ENCODE measurements at places on chromosomes 4 and X. TPM values are rescaled to one million over a fixed set of nuclear protein-coding genes. Genes with fewer than 3 reads are reported as not detected.

GABRE gene
- 4.0 TPM for total RNA-seq

SORCS2 gene
- total RNA-seq, result 16.4 TPM

ELMOD2 gene
- 13.1 TPM for total RNA-seq

CITED1 gene
- not detected for total RNA-seq

DNA sequence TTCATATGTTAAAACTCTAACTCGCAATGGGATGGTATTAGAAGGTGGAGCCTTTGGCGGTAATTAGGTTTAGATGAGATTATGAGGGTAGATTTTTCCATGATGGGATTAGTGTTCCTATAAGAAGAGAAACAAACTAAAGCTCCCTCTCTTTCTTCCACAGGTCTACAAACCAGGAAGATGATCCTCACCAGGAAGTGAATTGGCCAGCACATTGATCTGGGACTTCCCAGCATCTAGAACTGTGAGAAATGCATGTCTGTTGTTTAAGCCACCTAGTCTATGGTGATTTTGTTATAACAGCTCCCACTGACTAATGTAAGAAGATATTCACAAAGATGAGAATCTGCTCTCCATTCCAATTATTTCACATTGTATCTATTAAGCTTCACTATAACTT is 2266.9 kb downstream of the PCDH7 start:
- DNase-seq, result no peak

DNA sequence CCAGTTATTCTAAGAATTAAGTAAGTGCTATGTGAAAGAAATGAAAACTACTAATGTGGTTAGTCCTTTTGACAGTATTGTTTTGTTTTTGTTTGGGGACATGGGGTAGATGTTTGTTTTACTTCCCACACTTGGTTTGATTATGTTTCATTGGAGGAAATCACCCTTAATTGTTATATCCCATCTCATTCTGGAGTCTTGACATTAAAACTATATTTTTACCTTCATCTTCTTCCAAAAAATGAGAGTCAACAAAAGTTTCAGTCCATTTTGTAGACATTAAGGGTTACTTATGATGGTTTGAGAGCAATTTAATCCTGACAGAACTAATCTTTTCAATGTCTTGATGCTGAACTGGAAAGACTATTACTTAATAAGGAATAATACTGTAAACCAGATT is 108.7 kb downstream of the GPC3 start:
- DNase-seq, result no peak

GRCh38 chr4:156251373-156252065 is 297.9 kb upstream of the CTSO start:
- no peak for DNase-seq

- no peak for DNase-seq
These were observed 2.8 kb downstream of the FIP1L1 start for GRCh38 chr4:53380221-53380620.

DNA sequence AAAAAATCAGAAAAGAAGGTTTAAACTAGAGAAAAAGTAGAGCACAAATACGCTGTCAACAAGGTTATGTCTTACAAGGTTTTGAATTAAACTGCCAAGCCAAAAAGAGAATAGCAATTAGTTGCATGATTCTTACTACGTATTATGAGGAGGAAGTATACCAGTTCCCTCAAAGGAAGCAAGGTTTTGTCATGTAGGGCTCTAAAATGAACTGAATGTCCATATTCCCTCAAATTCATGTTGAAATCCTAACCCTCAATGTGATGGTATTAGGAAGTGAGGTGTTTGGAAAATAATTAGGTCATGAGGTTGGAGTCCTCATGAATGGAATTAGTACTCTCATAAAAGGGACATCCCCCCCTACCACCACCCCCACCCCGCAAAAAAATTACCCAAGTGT is 201.0 kb downstream of the FBXW7 start:
- DNase-seq, result no peak

- no peak for DNase-seq
These were observed 6.8 kb upstream of the HTRA3 start for GRCh38 chr4:8262637-8263322.

DNA sequence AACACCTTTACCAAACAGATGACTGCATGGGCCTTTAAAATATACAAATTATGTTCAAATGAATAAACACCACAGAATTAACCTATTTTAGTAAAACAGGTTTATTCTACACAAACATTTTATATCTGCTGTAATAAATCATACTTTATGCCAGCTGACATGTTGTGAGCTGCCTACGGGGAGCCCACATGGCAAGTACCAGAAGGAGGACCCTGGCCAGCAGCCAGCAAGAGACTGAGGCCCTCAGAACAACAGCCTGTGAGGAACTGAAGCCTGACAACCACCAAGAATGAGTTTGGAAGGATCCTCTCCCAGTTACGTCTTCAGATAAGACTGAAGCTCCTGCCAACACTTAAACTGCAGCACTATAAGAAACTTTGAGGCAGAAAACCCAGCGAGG is 377.0 kb downstream of the PDGFC start:
- no peak for DNase-seq

GRCh38 chr4:147780137-147780777 is 48.4 kb downstream of the ARHGAP10 start:
- no peak for DNase-seq

- DNase-seq, result no peak
These were observed 5.9 kb downstream of the CCDC120 start for GRCh38 chrX:49064735-49065134.

GRCh38 chr4:12118651-12119213 is 690.0 kb upstream of the HS3ST1 start:
- no peak for DNase-seq

DNA sequence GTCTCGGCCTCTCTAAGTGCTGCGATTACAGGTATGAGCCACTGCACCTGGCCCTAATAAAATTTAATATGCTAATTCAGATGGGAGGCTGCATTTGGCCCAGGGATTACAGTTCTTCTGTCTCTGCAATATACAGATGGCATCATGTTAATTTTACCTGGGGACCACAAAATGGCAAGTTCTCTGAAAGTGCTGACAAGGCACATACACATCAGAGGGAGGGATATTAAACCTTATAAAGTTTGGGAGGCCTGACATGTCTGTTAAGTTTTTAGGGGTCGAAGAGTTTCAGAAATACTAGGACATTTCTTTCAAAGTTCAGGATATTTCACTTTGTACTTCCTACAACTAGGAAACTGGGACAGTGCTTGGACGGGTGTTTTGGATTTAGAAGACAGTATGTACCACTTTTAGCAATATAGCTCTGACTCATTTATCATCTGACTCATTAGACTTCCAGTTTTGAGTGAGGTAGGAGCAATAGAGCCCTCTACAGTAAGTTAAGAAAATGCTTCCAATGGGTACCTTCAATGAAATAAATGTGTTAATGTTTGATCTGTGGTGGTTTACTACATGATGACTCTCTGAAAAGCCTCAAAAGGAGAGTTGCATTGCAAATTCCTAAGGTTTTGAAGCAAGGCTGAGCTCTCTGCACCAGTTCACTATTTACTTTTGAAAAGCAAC is 981.0 kb upstream of the HS3ST1 start:
- peak; percentile 70 for DNase-seq

DNA sequence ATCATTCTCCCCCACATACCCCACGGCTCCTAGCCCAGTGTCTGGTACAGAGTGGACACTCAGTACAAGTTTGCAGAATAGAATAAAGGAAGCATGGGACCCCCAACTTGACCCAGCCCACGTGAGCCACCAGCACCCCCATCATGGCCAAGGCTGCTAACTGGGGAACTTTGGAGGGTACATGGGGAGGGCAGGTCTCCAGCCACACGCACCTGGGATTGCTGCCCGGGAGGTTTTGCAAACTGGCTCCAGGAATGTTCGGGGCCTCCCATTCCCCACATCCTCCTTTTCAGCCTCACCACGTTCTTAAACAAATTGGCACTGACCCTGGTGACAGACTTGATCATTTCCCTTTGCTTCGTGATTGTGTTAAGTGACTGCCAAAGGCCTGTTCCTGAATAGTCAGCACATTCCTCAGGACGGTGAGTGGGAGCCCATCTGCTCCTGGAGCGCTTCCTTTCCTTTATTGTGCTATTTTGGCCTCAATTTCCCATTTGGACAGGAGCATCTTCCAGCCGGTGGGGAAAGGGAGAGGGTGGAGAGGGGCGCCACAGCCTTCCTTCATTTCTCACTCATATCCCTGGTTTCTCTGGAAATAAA is 18.7 kb upstream of the XPNPEP2 start:
- no peak for DNase-seq

DNA sequence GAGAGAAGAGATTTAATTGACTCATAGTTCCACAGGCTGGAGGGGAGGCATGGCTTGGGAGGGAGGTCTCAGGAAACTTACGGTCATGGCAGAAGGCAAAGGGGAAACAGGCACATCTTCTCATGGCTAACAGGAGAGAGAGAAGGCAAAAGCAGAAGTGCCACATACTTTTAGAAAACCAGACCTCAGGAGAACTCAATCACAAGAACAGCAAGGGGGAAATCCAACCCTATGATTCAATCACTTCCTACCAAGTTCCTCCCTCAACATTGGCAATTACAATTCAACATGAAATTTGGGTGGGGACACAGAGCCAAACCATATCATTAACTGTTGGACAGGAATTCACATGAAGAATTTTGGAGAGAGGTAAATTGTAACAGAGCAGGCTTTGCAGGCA is 485.3 kb upstream of the PITX2 start:
- no peak for DNase-seq

- no peak for DNase-seq
These were observed 5.9 kb upstream of the C4orf17 start for GRCh38 chr4:99504804-99505502.

GRCh38 chrX:72081605-72082320 is 50.0 kb downstream of the RTL5 start:
- no peak for DNase-seq

- DNase-seq, result no peak
These were observed 230.7 kb downstream of the AFAP1 start for GRCh38 chr4:7708981-7709380.

DNA sequence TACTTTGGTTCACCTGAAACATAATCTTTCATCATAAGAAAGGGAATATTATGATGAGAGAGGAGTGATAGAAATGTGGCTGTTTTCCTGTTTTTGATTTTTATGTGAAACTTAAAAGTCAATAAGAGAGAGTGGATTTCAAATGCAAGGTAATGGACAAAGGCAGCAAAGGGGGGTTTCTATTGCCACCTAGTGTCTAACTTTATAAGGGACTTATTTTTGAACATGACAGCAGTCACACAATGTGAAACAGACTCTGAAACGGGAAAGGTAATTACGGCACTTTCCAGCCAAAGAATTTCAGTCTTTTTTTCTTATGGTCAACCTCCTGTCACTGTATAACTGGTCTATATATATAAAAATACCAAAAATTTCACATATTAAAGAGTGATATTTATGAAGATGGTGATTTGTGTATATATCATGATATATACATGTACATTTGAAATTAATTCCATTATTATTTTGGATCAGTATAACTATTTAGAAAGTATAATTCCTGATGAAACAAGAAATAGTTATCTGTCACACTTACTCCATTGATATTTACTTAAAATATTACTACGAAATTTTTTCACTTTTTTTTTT is 127.1 kb downstream of the FBXO8 start:
- peak; percentile 30 for DNase-seq

DNA sequence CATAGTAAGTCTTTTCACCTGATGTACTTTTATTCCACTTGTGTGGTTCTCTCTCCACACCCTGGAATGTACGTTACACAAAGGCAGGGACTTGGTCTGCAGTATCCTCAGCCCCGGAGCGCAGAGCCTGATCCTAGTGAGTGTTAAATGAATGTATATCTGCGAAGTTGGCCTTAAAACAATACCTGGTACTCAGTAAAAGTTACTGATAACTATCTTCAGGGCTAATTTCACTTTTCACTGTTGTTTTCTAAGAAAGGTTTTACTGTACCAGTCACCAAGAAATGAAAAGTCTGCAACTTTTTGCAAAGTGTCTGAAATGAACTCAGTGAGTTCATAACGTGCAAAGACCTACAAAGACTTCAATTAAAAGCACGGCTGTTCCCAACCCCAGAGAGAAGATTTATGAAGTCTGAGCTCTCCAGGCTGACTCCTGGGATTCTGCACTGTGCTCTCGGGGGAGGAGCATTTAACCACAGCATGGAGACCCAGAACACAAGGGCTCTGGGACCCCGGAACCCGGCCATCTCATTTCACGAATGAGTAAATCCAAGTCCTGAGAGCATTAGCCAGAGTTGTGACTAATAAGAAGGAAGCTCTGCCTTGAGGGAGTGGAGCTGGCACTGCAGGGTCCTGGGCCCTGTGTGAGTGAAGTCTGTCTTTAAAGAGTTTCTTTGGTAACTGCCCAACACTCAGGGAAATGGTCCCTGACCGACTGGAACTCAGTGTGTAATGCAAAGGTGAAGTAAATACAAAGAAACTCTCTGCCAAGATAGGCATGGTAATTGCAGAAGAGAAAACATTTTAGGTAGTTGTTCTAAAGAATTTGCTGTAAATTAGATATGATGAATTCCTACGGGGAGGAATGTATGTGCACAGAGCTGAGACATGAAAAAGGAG is 165.8 kb downstream of the NSUN7 start:
- peak; percentile 16 for DNase-seq

DNA sequence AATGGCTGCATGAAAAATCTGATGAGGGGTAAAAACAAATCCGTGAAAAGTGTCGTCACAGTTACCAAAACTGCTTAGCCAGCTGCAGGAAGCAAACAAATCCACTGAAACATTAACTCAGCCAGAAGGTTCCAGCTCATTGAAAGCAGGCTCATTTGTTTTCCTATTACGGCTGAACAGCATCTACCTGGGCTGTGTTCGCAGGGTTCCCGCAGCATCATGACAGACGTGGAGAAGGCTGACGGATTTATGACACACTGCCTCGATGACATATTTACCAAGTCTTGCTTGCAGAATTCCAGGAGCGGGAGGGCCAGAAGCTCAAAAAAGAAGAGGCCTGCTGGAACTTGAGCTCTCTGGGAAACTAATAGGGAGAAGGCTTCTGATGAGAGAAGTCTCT is 781.1 kb downstream of the RAB28 start:
- DNase-seq, result no peak

DNA sequence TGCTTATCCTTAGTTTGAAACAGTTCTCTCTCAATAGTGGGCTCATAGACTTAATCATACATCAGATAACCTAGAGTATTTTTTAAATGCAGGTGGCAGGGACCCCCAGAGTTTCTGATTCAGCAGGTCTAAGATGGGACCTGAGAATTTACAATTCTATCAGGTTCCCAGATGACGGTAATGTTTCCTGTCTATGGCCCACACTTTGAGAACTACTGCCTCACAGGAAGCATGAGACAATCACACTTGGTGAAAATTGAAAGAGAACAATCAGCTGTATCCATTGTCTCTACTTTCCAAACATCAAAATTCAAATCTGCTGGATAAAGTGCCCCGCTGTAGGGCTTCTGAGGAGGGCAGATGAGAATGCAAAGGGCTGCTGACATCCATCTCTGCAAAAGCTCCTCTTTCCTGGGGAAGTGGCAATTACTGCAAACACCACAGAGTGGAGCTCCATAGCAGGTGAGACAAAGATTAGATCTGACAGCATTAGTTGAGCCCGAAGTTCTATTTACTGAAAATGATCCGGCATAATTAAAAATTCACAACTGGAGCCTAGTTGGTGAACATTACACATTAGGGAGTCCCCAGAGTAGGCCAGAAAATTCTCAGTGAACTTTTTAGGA is 187.8 kb upstream of the MBNL3 start:
- no peak for DNase-seq

Measured in Caki2 (cell line).